ENCODE measurements at places on chromosomes 6 and 20.

- no peak for DNase-seq
Observed at GRCh38 chr6:5359417-5359816, 98.1 kb downstream of the FARS2 start.

DNA sequence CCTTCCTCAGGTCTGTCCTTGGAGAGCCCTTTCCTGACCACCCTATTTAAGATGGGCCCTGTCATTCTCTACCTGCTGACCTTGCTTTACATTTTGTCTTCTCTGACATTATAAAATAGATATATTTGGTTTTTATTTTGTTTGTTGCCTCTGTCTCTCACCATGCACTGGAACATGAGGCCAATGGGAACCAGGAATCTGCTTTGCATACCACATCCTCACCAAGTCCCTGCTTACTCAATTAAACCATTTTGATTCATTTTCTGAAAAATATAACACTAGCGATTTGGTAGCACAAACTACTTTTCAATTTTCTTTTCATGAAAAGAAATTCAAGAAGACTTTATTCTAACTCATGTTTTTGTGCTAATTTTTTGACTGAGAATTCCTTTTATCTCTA, 32.8 kb upstream of the POPDC3 start:
- DNase-seq = no peak

DNA sequence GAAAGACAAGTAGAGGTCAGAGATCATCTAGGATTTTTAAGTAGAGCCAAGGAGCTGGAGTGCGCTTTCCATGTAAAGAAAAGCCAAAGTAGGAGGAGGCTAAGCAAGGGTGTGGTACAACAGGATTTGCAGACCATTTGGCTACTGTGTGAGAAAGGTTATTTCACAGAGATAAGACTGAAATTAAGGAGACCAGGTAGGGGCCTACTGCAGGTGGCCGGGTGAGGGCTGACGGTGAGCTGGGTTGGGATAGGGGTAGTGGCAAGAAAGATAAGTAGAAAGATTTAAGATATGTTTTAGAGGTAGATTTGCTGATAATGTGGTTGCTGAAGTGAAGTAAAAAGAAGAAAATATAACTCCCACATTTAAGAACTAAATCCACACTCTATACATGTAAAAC, 3.8 kb downstream of the BLOC1S5 start:
- no peak for DNase-seq

DNA sequence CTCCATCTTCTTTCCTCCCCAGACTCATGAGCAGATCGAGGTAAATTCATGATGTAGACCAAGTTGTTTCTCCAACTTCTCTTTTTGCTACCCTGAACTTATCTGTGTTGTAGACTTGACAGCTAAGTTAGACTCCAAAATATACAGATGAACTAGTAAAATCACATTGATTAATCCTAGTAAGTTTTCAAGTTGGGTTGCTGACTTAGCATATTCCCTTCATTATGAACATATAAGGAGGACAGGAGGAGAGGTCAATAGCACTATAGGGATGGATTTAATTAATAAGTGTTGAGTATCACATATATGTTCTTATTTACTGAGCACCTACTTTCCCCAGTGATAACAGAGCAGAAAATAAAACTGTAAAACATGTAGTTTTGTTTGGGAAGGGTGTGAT, 227.3 kb downstream of the TINAG start:
- no peak for DNase-seq

DNA sequence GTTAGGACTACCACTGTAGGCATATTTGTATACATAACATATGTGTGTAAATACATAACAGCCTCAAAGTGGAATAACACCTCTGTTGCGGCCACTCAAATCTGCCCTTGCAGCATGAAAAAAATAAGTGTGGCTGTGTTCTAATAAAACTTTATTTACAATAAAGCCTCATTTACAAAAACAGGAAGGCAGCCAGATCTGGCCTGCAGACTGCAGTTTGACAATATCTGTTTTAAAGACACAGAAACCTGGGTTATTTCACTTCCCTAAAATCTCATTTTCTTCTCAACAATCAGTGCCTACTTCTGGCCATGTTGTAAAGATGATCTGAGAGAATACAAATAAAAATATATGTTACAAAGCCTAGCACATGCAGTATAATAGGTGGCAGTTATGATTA, 53.9 kb upstream of the SCML4 start:
- DNase-seq = no peak

GRCh38 chr6:34144581-34145160, 1.2 kb downstream of the GRM4 start:
- no peak for DNase-seq

GRCh38 chr6:133114973-133115372, 126.2 kb upstream of the EYA4 start:
- no peak for DNase-seq

DNA sequence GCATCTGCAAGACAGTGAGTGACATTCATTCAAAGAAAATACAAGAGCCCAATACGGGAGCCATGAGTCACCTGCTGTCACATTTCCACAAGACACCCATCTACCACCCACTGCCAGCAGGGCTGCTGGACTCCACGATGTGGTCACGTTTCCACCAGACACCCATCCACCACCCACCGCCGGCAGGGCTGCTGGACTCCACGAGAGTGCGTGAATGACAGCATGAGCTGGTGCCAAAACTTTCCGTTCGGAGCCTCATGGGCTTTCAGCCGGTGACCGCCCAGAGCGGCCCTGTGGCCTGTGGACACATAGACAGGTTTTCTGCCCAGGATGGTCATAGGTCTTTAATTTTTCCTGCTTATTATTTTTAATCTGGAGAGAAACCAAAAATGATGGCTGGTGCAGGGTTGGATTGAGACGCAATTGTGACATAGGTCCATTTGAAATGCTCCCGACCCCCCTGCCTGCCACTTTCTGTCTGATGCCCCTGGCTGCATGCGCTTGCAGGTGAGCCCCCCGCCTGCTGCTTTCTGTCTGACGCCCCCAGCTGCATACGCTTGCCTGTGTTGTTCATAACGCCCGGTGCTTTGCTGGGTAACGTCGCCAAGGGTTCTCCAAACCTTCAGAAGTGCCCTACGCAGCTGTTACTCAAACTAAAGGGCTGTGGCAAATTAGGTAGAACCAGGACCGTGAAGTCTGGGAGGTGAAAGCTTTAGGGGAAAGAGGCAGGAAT, 59.1 kb upstream of the SMOC2 start:
- DNase-seq = no peak
